Thymus (tissue), 14 donors: ENCODE measurements at places on chromosomes 1 and 21. TPM values are rescaled to one million over a fixed set of nuclear protein-coding genes. Genes with fewer than 3 reads are reported as not detected.

KRTAP10-10 gene
- not detected for total RNA-seq

GRCh38 chr1:58717979-58718378 lies 18.1 kb upstream of the MYSM1 start:
- no peak overlapping the region for H3K27ac ChIP-seq
- H3K36me3 ChIP-seq, result no peaks in the 10 kb centered on the region
- peaks cover 3% of the 10 kb centered on the region for H3K4me1 ChIP-seq
- DNase-seq, result no peak

DNA sequence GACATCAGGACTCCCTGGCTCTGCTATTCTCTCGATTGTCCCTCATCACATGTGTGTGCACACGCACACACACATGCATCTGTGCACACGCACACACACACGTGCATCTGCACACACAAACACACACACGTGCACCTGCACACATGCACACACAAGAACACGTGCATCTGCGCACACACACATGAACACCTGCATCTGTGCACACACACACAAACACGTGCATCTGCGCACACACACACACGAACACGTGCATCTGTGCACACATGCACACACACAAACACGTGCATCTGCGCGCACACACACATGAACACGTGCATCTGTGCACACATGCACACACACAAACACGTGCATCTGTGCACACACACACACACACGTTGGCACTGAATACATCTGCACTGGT lies 14.7 kb downstream of the S100A7A start:
- no peaks in the 10 kb centered on the region for H3K36me3 ChIP-seq
- no peaks in the 10 kb centered on the region for H3K4me1 ChIP-seq
- no peak overlapping the region for H3K27ac ChIP-seq
- H3K4me3 ChIP-seq, result no peak overlapping the region
- no peaks in the 10 kb centered on the region for H3K27me3 ChIP-seq

DNA sequence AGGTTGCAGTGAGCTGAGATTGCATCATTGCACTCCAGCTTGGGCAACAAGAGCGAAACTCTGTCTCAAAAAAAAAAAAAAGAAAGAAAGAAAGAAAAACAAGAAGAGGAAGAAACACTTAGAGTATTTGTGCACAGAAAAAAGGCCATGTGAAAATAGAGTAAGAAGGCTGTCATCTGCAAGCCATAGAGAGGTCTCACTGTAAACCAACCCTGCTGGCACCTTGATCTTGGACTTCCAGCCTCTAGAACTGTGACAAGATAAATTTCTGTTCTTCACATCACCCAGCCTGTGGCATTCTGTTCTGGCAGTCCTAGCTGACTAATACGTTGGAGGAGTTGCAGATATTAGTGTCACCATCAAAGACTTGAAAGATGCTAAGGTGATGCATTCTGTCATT lies 12.1 kb upstream of the ZDHHC18 start:
- no peak overlapping the region for H3K4me3 ChIP-seq
- H3K27ac ChIP-seq, result no peak overlapping the region
- no peaks in the 10 kb centered on the region for H3K27me3 ChIP-seq
- H3K36me3 ChIP-seq, result no peaks in the 10 kb centered on the region
- DNase-seq, result no peak

GRCh38 chr1:54931275-54931840 lies 44.4 kb upstream of the DHCR24 start:
- H3K36me3 ChIP-seq, result no peaks in the 10 kb centered on the region
- H3K27ac ChIP-seq, result no peak overlapping the region
- no peaks in the 10 kb centered on the region for H3K27me3 ChIP-seq

- peak overlapping the region; percentile 100 for H3K27ac ChIP-seq
- H3K4me1 ChIP-seq, result peaks cover 15% of the 10 kb centered on the region
- H3K36me3 ChIP-seq, result no peaks in the 10 kb centered on the region
- no peak for DNase-seq
- no peaks in the 10 kb centered on the region for H3K27me3 ChIP-seq
Measured at GRCh38 chr1:62436039-62436465, 797 bp upstream of the USP1 start.

DNA sequence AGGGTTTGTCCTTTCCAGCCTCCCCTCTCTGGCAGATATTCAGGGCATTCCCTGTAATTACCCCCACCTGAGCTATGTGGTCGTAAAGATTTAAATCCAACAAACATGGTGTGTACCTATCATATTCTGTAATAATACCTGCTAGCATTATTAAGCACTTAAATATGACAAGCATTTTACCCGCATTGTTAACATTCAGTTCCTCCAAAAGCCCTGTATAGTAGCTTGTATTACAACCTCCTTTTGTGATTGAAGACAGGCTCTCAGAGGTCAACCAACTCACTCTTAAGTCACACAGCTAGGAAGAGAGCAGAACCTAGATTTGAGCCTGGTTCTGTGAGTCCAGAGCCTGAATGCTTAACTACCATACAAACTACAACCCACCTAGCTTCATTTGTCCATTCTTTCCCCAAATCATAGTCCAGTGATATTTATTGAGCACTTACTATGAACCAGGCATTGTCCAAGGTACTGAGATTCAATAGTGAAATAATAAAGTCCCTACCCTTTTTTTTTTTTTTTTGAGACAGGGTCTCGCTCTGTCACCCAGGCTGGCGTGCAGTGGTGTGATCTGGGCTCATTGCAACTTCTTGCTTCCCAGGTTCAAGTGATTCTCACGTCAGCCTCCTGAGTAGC lies 13.8 kb upstream of the KDM4A start:
- no peak overlapping the region for H3K27ac ChIP-seq
- no peaks in the 10 kb centered on the region for H3K4me1 ChIP-seq
- H3K36me3 ChIP-seq, result no peaks in the 10 kb centered on the region
- no peak overlapping the region for H3K4me3 ChIP-seq

DNA sequence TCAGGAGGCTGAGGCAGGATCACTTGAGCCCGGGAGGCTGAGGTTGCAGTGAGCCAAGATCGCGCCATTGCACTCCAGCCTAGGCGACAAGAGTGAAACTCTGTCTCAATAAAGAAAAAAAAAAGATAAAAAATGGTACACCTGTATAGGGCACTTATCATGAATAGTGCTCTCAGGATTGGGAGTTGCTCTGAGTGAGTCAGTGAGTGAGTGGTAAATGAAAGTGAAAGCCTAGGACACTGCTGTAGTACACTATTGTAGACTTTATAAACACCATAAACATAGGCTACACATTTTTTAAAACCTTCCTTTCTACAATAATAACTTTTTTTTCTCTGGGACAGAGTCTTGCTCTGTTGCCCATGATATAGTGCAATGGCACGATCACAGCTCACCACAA lies 16.8 kb downstream of the PHTF1 start:
- H3K4me1 ChIP-seq, result no peaks in the 10 kb centered on the region
- no peak for DNase-seq
- peak overlapping the region; percentile 9 for H3K27ac ChIP-seq
- H3K4me3 ChIP-seq, result no peak overlapping the region
- no peaks in the 10 kb centered on the region for H3K36me3 ChIP-seq

GRCh38 chr1:183674886-183675285 lies 21.8 kb upstream of the APOBEC4 start:
- H3K27me3 ChIP-seq, result no peaks in the 10 kb centered on the region
- H3K4me1 ChIP-seq, result no peaks in the 10 kb centered on the region
- no peaks in the 10 kb centered on the region for H3K36me3 ChIP-seq
- no peak for DNase-seq
- H3K4me3 ChIP-seq, result no peak overlapping the region

DNA sequence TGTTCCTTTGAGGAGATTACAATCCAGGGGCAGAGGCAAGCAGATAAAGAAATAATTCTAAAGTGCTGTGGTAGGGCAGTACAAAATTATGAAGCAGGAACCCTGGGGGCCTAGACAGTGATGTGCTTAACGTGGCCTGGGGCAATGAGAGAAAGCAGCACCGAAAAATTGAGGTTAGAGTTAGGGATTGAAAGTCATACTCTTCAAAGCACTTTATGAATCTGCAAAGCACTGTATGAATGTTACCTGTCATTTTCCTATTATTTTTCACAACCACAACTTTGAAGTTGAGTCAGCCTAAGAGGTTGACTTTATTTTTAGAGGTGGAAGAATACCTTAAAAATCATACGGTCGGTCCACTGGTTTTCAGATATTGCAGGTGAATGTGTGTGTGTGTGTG lies 183.4 kb upstream of the NFIA start:
- no peak overlapping the region for H3K27ac ChIP-seq
- H3K4me3 ChIP-seq, result no peak overlapping the region
- H3K36me3 ChIP-seq, result no peaks in the 10 kb centered on the region
- no peak for DNase-seq

PLXNA2 gene
- 1.9 TPM for total RNA-seq

DNA sequence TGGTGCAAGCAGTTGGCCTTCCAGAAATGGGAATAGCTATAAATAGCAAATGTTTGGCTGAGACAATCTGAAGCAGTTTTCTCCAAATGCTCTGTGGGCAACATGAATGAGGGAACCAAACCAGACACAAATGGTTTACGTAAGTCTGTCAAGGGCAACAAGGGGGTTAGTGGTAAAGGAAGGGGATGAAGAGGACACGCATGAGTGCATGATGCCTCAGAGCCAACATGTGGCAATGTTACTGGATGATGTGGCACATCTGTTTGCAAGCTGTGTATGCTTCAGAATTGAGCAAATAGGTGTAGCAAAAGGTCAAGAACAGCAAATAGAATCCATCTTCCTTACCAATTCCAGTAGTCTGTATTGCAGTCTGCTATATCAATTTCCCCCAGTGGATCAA lies 76.3 kb upstream of the LMO4 start:
- DNase-seq, result no peak
- H3K27me3 ChIP-seq, result no peaks in the 10 kb centered on the region
- H3K4me3 ChIP-seq, result no peak overlapping the region
- H3K36me3 ChIP-seq, result no peaks in the 10 kb centered on the region

TTLL7 gene
- total RNA-seq, result 0.94 TPM

DNA sequence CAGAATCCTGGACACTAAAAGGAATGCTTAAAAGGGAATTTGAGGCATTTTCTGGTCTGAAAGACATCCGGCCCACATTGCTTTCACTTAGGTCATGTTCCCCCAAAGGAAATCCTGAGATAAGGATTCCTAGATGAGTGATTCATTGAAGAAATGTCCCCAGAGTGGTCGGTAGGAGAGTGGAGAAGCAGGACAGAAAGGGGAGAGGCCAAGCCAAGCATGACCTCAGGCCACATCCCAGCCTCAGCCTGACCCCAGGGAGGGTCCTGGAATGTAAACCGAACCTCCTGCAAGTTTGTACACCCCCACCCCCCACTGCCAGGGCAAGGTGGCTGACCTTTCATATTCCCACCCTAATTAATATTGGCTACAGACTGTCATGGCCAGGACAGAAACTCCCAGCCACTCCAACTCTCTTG lies 16.6 kb downstream of the HIVEP3 start:
- peaks cover 39% of the 10 kb centered on the region for H3K4me1 ChIP-seq
- no peaks in the 10 kb centered on the region for H3K36me3 ChIP-seq
- no peak overlapping the region for H3K4me3 ChIP-seq
- DNase-seq, result no peak

THEM5 gene
- total RNA-seq, result 0.09 TPM

EPHA2 gene
- 1.4 TPM for total RNA-seq

DNA sequence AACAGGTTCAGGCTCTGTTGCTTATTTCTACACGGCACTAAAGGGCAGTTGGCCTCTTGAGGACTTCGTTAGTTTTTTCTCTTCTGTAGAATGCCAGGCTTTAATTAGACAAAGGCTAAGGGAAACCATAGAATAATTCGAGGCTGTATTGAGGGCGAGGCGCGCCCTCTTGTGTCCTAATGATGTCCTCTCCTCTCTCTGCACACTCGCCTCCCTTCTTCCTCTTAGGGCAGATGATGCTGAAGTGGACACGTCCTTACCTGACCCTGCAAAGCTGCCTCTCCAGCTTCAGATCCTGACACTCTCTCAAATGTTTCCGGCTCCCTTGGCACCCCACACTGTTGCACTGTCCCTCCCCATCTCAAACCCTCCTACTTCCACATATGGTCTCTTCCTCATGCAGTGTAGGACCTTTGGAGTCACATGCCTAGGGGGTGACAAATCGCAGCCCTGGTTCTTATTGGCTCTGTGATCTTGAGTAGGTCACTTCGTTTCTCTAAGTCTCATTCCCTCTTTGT lies 1.9 kb upstream of the ZSCAN20 start:
- no peak overlapping the region for H3K27ac ChIP-seq
- DNase-seq, result no peak
- H3K4me1 ChIP-seq, result peaks cover 5% of the 10 kb centered on the region
- no peak overlapping the region for H3K4me3 ChIP-seq

DNA sequence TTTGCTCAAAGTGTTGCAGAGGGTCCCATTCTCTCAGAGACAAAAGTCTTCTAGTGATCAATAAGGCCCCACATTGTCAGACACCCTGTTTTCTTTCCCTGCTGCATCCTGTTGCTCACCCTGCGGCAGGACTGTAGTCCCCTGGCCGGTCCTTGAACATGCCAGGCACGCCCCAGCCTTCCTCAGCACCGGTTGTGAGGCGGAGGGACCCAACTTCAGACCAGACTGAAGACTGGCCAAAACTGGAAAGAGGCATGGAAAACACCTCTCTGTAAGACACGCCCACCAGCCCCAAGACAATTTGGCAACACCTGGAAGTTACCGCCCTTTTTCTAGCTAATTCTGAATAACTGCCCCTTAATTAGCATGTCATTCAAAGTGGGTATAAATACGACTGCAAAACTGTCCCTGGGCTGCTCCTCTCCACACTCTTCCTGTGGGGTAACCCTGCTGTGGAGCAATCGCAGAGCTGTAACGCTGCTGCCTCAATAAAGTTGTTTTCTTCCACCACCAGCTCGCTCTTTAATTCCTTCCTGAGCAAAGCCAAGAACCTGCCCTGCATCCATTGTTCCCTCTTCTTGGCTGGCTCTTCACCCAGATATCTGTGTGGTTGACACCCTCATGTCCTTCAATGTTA lies 23.8 kb downstream of the PLA2G2A start:
- no peak overlapping the region for H3K27ac ChIP-seq
- H3K36me3 ChIP-seq, result no peaks in the 10 kb centered on the region
- no peaks in the 10 kb centered on the region for H3K4me1 ChIP-seq
- H3K27me3 ChIP-seq, result no peaks in the 10 kb centered on the region

DNA sequence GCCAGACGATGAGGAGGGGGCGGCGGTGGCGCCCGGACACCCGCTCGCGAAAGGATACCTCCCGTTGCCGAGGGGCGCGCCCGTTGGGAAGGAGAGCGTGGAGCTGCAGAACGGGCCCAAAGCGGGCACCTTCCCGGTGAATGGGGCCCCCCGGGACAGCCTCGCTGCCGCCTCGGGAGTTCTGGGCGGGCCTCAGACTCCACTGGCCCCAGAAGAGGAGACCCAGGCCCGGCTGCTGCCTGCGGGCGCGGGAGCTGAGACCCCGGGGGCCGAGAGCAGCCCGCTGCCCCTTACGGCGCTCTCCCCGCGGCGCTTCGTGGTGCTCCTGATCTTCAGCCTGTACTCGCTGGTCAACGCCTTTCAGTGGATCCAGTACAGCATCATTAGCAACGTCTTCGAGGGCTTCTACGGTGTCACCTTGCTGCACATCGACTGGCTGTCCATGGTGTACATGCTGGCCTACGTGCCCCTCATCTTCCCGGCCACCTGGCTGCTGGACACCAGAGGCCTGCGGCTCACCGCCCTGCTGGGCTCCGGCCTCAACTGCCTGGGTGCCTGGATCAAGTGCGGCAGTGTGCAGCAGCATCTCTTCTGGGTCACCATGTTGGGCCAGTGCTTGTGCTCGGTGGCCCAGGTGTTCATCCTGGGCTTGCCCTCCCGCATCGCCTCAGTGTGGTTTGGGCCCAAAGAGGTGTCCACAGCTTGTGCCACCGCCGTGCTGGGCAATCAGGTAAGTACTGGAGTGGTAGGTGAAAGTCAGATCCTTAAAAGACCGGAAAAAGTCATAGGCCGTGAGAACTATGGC lies 588 bp downstream of the FLVCR1 start:
- DNase-seq, result no peak
- peak overlapping the region; percentile 87 for H3K27ac ChIP-seq
- no peaks in the 10 kb centered on the region for H3K27me3 ChIP-seq
- H3K4me1 ChIP-seq, result peaks cover 8% of the 10 kb centered on the region
- no peaks in the 10 kb centered on the region for H3K36me3 ChIP-seq
- H3K4me3 ChIP-seq, result peak overlapping the region; percentile 57
